Left renal cortex interstitium (tissue), 4 donors: ENCODE measurements at places on chromosomes 2 and 18.
A peak's percentile ranks its signal among the peaks of the same experiment; 100 is the strongest.

- DNase-seq, result peak; percentile 58
Measured at GRCh38 chr2:215435280-215435869, 493 bp downstream of the FN1 start.

DNA sequence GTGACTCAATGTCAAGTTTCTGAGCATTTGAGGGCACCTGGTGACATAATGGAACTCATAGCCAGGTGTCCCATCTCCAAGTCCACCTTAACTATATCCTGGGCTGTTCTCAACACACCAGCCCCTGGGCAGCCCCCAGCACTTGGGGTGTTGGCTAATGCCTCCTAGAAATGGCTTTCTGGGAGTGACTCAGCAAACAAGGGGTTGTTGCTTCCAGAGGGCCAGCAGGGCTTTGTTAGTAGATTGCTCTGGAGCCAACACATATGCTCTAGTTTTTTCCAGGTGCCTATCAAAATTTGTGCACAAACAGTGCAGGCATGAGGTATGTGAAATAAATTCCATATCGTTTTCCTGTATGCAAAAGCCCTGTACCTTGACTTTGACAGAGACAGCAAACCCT lies 448.4 kb downstream of the SLC4A3 start:
- no peak for DNase-seq

DNA sequence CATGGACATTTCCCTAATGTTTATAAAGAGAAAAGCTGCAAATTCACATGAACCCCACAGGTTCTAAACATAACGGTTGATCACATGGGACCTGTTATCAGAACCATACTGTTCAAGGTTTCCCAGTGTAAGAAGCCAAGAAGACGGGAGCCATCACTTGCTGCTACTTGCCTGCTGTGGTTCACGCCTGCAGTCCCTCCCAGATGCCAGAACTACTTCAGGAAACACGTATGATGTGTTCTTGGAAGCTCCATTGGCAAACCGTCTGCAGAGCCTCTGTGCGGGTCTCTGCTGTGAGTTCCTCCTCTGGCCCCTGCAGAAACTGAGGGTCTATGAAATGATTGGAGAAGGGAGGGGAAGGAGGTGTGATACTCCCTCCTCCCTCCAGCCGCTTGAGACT lies 75.2 kb downstream of the CABLES1 start:
- DNase-seq, result no peak

- no peak for DNase-seq
Measured at GRCh38 chr2:201886504-201886903, 80.2 kb downstream of the CDK15 start.

DNA sequence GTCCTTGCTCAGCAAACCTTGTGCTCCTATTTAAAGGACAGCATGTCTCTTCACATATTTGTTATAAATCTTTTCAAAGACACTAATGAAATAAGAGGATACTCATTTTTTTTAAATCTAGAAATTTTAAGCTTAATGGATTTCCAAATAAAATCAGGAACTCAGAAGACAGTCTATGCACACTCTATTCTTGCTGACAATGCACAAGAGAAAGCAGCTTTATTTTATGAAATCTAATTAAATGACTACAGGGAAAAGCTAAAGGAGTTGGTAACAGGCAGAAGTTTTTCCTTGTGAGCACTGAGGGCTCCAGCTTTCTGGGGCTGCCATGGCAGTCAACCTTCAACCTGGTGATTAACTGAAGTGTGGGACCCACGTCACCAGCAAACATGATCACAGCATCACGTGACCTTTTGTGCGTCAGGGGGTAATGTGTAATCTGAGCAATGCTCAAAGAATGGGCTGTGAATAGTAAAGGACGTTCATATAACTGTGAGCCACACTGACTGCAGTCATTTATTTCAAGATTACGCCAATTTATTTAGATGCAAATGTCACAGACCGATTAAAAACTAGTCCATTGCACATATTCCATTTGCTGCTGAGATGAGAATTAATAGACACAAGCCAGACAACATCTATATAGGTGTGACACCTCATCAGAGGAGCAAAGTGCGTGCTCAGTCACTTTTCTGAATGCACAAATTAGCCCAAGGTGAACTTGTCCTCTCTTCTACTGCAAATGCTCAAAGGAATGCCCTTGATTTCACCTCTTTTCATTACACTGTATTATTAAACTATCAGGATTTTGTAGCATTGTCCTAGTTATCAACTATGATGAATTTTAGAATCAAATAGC lies 11.6 kb upstream of the DNER start:
- no peak for DNase-seq

DNA sequence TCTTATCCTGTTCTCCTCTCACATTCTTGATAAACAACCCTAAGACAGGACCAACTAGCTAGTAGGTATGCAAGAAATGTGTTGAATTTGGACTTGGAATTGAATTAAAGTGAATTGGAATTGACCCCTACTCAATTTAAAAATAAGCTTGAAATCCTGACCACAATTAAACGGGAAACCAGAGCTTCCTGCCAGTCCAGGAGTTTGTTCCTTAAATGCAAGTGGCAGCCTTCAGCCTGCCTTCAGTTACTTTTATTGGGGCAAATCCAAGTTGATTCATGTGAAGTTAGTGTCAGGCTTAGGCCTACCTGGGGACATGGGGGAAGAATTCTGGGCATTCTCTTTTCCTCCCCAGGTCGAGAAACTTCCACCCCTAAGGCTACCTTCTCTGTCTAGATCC lies 457.6 kb downstream of the BCL11A start:
- DNase-seq, result no peak

- no peak for DNase-seq
Measured at GRCh38 chr2:21396252-21396651, 272.5 kb downstream of the TDRD15 start.

GRCh38 chr2:145755019-145755837 lies 1235.3 kb upstream of the ZEB2 start:
- no peak for DNase-seq

- DNase-seq, result no peak
Measured at GRCh38 chr18:49021433-49022129, 70.8 kb upstream of the SMAD7 start.

GRCh38 chr2:241096979-241097378 lies 5.1 kb downstream of the MTERF4 start:
- no peak for DNase-seq

DNA sequence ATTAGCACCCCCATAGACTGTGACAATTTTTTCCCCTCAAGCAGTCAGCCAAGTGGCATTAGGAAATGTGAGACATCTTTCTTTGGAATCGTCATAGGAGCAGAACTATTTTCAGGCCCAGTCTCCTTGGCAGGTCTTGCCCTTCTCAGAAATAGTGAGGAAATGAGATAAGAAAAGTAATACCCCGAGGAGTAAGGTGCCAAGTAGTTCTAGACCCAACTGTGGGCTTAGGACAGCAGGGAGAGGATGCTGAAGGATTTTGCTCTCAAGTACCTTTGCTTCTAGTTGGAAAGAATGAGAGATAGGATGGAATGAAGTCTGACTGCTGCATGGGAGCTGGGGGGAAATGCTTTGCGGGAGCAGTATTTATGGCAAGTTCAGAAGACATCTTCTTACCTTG lies 31.8 kb downstream of the PRKCE start:
- DNase-seq, result no peak

DNA sequence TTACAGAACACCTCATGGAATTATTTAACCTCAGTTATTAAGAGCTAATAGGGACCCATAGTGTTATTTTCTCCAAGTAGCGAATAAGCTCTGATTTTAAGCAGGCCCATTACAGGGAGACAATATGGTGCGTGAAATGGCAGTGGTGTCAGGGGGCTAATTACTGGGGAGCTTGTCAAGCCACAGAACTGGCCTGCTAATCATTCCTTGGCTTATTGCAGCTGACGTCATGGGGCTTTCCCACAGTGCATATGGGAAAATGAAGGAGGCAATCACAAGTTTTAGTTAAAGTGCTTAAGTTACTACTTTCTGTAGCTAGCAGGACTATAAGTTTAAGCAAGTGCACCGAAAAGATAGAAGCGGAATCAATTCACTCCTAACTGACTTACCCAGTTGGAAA lies 262.5 kb downstream of the TGIF1 start:
- DNase-seq, result no peak

- no peak for DNase-seq
Measured at GRCh38 chr2:206824993-206825392, 59.6 kb downstream of the FASTKD2 start.

DNA sequence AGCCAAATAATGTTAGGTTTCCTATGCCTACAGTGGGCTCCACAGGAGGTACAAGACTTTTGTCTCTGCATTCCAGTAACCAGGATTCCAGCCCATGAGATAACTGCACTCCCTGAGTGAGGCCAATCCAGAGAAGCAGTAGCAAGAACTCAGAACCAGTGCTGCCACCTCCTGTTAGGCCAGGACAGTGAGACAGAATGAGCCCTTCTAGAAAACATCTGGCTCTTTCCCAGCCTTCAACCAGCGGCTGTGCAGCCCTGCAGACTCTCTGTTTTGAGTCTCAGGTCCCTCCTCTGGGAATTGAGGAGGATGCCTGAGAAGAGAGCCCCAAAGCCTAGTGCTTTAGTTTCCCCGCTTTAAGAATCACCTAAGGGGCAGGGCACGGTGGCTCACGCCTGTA lies 44.2 kb downstream of the ARID5A start:
- no peak for DNase-seq

DNA sequence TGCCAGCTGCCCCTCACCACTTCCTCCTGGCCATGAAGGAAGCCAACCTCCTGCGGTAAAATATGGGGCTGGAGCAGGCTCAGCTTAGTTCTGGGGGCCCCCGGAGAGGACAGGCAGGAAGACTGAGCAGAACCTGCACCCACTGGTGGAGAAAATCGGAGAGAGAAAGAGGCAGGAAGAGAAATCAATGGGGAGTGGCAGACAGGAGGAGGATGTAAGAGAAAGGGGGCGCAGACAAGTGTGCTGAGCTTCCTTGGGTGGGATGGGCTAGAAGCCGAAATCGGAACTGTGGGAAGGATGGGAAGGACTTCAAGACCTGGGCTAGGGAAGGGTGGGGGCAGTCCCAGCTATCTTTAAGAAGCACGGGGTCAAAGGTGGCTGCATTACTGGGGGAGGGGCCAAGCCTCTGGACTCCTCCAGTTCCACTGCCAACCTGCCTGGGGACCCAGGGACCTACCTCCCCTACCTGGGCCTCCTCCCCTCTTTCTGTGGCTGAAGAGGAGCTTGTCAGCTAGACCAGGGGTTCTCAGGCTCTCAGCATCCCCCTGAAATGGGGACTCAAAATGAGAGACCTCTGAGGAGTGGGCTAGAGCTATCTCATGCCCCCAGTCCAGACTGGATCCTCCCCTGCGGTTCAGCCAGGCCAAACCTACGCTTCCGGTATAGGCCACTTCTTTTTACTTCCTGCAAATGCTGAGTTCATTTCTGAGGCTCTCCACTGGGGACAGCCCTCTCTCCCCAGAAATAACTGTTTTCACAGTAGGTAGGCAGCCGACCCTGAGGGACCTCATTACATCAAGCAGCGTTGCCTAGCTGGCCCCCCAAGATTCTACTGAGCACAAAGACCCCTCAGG lies 33.6 kb upstream of the B3GNT7 start:
- no peak for DNase-seq

DNA sequence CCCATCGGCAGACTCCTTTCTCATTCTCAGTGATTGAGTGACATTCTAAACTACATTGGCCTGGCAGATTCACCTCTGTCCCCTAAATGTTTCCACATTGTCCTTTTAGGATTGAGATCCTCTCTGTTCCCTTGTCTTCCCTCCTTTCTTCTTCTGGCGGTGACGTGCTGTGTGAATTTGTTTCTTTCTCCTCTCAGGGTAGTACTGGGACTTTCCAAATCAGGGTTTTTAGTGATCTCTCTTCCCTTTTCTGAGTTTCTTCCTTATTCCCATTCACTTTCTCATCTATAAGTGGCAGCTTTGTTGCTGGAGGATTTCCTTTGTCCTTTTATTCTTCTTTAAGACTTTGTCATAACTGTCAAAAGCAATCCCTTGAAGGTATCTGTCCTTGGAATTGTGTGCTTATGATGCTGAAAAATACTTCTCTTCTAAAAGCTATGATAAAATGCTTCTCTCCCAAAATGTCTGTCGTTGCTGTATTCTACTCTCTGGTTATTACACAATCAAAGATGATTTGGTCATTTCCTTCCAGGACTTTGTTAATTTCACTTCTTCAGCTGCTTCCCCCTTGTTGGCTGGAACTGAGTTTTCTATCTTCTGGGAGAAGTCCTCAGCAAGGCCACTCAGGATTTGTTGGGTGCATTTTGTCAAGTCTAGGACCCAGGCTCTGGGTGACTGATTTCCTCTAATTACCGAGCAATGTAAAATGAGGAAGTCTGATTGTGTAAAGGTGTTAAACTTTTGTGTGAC lies 4.9 kb upstream of the IL1B start:
- no peak for DNase-seq
